ENCODE measurements at places on chromosomes 3 and 15. TPM values are rescaled to one million over a fixed set of nuclear protein-coding genes. Genes with fewer than 3 reads are reported as not detected.

- H3K27me3 ChIP-seq, result no peaks in the 10 kb centered on the region
- H3K27ac ChIP-seq, result no peak overlapping the region
- H3K4me1 ChIP-seq, result no peaks in the 10 kb centered on the region
Measured at GRCh38 chr15:100703671-100704070, 101.3 kb downstream of the ASB7 start.

DNA sequence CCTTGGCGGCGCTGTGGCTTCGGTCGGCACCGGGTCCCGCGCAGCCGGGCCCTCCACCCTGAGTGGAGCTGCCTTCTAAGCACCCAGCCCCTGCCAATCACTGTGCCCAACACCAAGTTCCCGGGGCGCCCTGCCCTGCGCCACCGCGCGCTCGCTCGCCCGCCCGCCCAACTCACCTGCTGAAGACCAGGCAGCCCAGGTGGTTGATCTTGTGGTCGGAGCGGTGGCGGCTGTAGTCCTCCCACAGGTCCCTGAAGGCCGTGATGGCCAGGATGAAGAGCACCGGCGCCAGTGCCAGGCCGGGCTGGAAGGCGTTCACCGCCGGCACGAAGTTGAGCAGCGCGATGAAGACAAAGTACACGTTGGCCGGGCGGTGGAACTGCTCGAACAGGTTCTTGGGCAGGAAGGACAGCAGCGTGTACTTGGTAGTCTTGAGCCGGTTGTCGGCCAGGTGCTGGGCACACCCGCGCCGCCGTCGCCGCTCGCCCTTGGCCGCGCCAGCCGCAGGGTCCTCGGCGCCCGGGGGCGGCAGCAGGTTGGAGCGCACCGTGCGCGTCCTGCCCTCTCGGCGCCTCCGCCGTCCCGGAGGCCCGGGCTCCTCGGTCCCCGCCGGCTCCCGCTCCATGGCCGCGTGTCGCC, 536 bp downstream of the ATP10A start:
- H3K4me3 ChIP-seq, result peak overlapping the region; percentile 72
- no peaks in the 10 kb centered on the region for H3K36me3 ChIP-seq
- peak; percentile 57 for DNase-seq
- H3K27ac ChIP-seq, result no peak overlapping the region
- H3K27me3 ChIP-seq, result peaks cover 47% of the 10 kb centered on the region

DNA sequence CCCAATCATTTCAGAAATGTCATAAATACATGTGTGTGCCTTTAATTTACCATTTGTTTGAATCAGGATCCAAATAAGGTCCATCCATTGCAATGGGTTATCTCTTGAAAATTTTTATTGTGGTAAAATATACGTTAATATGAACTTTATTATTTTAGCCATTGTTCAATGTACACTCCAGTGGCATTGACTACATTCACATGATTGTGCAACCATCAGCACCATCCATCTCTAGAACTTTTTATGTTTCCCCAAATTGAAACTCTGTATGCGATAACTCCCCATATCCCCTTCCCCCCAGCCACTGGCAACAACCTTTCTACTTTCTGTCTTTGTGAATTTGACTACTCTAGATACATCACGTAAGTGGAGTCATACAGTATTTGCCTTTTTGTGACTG, 12.0 kb downstream of the CRTAP start:
- DNase-seq, result no peak
- no peak overlapping the region for H3K4me3 ChIP-seq
- H3K36me3 ChIP-seq, result peaks cover 17% of the 10 kb centered on the region
- no peak overlapping the region for H3K27ac ChIP-seq

- no peak overlapping the region for H3K27ac ChIP-seq
- DNase-seq, result no peak
- H3K27me3 ChIP-seq, result no peaks in the 10 kb centered on the region
- H3K36me3 ChIP-seq, result no peaks in the 10 kb centered on the region
Measured at GRCh38 chr15:96670389-96670788, 339.9 kb downstream of the NR2F2 start.

GRCh38 chr3:11240496-11240895, 31.7 kb upstream of the ATG7 start:
- no peaks in the 10 kb centered on the region for H3K27me3 ChIP-seq
- no peak for DNase-seq
- no peak overlapping the region for H3K27ac ChIP-seq
- H3K4me1 ChIP-seq, result no peaks in the 10 kb centered on the region
- no peak overlapping the region for H3K4me3 ChIP-seq

CCR2 gene
- total RNA-seq, result not detected

- no peak for DNase-seq
- H3K27ac ChIP-seq, result no peak overlapping the region
- H3K4me1 ChIP-seq, result no peaks in the 10 kb centered on the region
- H3K36me3 ChIP-seq, result no peaks in the 10 kb centered on the region
Measured at GRCh38 chr3:133742351-133743091, 3.7 kb upstream of the TF start.

- no peaks in the 10 kb centered on the region for H3K4me1 ChIP-seq
- DNase-seq, result no peak
- no peaks in the 10 kb centered on the region for H3K27me3 ChIP-seq
- H3K36me3 ChIP-seq, result no peaks in the 10 kb centered on the region
- no peak overlapping the region for H3K27ac ChIP-seq
Measured at GRCh38 chr3:87033205-87033604, 42.3 kb upstream of the VGLL3 start.

DNA sequence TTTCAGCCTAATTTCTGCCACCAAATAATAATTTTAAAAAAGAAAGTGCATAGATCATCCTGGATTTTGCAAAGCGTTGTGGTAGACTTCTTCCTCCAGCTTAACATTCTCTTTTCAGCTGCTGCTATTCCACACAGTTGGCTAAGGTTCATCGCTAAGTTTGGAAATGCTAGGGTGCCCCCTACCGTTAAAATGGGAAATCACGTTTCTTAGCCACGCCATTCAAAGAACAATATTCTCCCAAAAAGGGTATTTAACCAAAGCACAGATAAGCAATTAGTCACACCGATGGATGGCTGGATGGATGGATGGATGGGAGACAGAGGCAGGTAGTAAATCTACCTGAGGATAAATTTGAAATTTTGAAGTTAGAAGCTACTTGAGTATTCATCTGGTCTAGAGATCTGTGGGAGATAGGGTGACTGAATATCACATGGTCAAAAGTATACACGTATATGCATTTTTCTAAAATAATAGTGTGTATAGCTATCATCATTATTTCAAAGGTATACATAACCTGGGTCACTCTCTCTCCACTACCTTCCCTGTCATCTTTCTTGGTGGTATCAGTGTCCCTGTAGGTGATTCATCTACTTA, 67.2 kb downstream of the EFHB start:
- H3K27me3 ChIP-seq, result no peaks in the 10 kb centered on the region
- H3K4me1 ChIP-seq, result no peaks in the 10 kb centered on the region
- H3K27ac ChIP-seq, result no peak overlapping the region
- H3K36me3 ChIP-seq, result no peaks in the 10 kb centered on the region
- no peak overlapping the region for H3K4me3 ChIP-seq

DNA sequence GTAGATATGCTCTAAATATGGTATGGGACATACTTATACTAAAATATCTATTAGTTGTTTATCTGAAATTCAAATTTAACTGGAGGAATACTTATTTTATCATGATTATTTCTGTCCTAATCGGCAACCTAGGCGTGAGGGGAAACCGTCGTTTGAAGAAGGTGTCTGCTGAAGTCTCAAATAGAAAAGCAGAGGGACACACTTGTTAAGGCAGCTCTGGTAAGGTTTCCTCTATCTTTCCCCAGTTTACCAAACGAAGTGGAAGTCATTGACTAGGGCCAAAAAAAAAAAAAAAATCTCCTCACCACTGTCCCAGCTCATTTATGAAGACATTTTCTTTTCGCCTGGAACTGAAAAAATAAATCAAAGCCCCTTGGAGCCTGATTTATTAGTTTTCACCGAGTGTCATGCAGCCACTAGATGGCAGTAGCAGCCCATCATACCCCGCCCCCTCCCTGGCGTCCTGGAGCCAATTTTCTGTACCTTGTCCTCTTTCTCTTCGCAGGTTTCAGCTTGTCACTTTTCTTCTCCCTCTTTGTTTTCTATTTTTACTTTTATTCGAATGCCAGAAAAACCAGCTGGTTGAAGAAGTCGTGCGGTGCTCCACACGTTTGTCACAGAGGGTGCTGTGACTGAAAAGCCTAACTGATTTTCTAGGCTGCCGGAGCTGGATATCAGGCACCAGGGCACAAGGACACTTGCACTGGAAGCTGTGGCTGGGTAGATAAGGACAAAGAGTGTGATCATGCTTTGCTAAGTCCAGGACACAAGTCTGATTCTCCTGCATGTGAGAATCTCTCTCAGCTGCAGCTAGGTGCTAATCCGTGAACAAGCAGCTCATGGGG, 238.7 kb downstream of the ZPLD1 start:
- peak; percentile 79 for DNase-seq
- no peak overlapping the region for H3K4me3 ChIP-seq
- peaks cover 6% of the 10 kb centered on the region for H3K4me1 ChIP-seq
- H3K27me3 ChIP-seq, result no peaks in the 10 kb centered on the region
- no peaks in the 10 kb centered on the region for H3K36me3 ChIP-seq
